Neural progenitor cell (in vitro differentiated cells): ENCODE measurements at places on chromosomes 1 and 21. TPM values are rescaled to one million over a fixed set of nuclear protein-coding genes. Genes with fewer than 3 reads are reported as not detected.

Gene C8B
- not detected in 2 replicates for total RNA-seq

Gene SFN
- 0.21 and 0.99 TPM in 2 replicates for total RNA-seq

DNA sequence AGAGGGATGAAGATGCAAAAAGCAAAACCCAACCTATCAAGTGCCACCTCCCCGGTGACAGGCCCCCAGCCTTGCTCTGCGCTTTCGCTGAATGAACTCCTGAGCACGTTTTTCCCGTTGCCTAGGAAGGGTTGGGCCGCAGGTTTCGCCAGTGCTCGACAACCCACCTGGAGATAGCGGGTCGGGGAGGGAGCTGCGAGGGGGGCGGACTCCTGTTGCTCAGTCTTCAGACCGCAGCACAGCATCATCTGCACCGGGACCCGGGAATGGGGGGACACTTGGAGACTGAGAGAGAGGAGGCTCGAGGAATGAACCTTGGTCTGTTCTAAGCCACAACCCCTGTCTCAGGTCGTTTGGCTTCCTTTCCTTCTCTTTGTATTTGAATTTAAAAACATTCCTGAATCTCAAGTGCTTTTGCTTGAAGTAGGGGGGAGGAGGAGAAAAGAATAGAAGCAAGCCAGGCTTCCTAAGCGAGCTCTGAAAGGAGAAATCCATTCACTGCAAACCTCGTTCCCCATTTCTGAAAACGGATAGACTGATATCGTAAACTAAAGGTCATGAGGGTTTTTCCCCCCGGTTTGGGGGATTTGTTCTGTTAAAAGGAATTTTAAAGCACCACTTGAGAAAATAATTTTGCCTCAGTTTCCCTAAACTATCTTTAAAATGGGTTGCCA is 1.2 kb downstream of the AK5 start:
- DNase-seq: peak; percentile 46
- H3K27me3 ChIP-seq: peaks cover 63% of the 10 kb centered on the region

- no peak overlapping the region for H3K27ac ChIP-seq
- H3K4me3 ChIP-seq: no peak overlapping the region
- no peaks in the 10 kb centered on the region for H3K36me3 ChIP-seq
- no peaks in the 10 kb centered on the region for H3K27me3 ChIP-seq
Measured at GRCh38 chr1:234639961-234640360, 30.0 kb upstream of the IRF2BP2 start.

GRCh38 chr1:12490532-12491142 is 127.4 kb downstream of the DHRS3 start:
- no peak overlapping the region for H3K27ac ChIP-seq
- no peak for DNase-seq
- H3K27me3 ChIP-seq: no peaks in the 10 kb centered on the region
- no peaks in the 10 kb centered on the region for H3K4me1 ChIP-seq
- no peak overlapping the region for H3K4me3 ChIP-seq
- H3K36me3 ChIP-seq: no peaks in the 10 kb centered on the region

DNA sequence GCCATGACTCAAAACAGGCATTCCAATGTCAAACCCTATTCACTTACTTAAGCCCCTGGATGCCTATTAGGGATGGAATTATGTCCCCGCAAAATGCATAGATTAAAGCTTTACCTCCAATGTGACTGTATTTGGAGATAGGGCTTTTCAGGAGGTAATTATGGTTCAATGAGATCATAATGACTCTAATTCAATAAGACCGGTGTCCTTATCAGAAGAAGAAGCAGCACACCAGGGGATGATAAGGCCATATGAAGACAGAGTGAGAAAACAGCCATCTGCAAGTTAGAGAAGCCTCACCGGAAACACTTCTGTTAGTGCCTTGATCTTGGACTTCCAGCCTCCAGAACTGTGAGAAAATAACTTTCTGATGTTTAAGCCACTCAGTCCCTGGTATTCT is 1131.8 kb upstream of the TMPRSS15 start:
- H3K36me3 ChIP-seq: no peaks in the 10 kb centered on the region
- H3K4me3 ChIP-seq: no peak overlapping the region
- no peak for DNase-seq
- no peaks in the 10 kb centered on the region for H3K27me3 ChIP-seq

GRCh38 chr1:236090741-236091147 is 25.9 kb upstream of the NID1 start:
- H3K36me3 ChIP-seq: no peaks in the 10 kb centered on the region
- no peaks in the 10 kb centered on the region for H3K27me3 ChIP-seq
- H3K4me1 ChIP-seq: no peaks in the 10 kb centered on the region
- H3K27ac ChIP-seq: no peak overlapping the region

- no peak overlapping the region for H3K27ac ChIP-seq
- H3K27me3 ChIP-seq: no peaks in the 10 kb centered on the region
- H3K4me1 ChIP-seq: no peaks in the 10 kb centered on the region
- no peak for DNase-seq
Measured at GRCh38 chr1:51756290-51756689, 122.2 kb downstream of the NRDC start.

DNA sequence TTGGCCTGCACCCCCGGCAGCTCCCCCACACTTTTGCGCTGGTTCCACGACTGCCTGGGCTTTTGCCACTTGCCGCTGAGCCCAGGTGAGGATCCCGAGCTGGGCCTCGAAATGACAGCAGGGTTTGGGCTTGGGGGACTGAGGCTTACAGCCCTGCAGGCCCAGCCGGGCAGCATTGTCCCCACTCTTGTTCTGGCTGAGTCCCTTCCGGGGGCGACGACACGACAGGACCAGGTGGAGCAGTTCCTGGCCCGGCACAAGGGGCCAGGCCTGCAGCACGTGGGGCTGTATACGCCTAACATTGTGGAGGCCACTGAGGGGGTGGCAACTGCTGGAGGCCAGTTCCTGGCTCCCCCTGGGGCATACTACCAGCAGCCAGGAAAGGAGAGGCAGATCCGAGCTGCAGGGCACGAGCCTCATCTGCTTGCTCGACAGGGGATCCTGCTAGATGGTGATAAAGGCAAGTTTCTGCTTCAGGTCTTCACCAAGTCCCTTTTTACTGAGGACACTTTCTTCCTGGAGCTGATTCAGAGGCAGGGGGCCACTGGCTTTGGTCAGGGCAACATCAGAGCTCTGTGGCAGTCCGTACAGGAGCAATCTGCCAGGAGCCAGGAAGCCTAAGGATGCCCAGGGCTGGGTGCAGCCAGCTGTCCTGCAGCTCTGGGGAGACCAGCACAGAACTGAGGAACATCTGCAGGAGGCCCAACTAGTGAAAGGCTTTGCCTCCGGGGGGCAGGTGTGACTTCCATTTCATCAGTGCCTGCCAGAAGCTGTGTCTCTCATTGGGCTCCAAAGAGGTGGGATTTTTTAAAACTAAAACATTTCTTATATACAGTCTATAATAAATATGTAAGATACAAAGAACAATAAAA is 1.2 kb downstream of the HPDL start:
- H3K4me3 ChIP-seq: no peak overlapping the region
- peaks cover 17% of the 10 kb centered on the region for H3K4me1 ChIP-seq
- DNase-seq: no peak
- H3K27ac ChIP-seq: peak overlapping the region; percentile 34
- no peaks in the 10 kb centered on the region for H3K27me3 ChIP-seq
- H3K36me3 ChIP-seq: no peaks in the 10 kb centered on the region

DNA sequence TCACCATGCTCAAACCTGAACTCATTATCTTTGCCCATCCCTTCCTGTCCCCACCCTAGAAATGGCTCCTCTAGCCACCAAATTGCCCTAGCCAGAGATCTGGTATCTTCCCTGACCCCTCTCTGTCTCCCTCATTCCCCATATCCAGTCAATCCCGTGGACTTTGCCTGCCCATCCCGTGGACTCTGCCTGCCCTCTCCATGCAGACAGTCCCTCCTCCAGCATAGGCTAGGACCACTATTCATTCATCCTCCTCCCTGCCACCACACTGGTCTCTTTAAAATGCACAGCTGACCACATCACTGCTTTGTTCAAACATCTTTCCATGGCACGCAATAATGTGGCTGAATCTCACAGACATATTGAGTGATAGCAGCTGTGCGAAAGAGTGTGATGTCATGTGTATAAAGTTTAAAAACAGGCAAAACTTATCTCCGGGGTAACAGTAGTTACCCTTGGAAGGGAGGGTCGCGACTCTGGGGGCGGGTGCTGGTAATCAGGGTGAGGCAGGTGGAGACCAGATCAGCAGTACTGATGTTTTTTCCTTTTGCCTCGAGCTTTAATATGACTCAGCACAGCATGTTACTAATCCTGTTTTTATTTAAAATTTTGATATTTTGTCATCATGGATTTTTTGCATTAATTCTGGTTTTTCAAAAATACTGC is 4.8 kb upstream of the SLC2A1 start:
- peaks cover 41% of the 10 kb centered on the region for H3K4me1 ChIP-seq
- peak overlapping the region; percentile 49 for H3K27ac ChIP-seq
- no peak overlapping the region for H3K4me3 ChIP-seq
- H3K27me3 ChIP-seq: no peaks in the 10 kb centered on the region
- H3K36me3 ChIP-seq: no peaks in the 10 kb centered on the region

DNA sequence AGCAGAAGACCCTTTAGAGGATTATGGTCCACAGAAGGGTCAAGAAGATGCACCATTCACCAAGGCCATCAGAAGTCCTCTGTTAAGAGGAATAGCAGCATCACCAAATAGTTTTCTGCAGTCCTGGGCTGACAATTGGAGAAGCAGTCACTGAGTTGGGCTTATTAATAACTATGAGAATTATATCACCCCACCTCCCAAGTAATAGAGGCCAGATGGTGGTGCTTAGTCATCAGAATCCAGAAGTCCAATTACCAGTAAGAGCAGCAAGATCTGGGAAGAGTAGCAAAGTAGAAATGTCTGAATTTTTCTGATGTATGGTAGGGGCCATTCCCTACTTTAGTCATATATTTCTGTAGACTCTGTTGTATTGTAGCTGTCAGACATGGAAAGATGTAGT is 6.1 kb upstream of the PSMA5 start:
- no peaks in the 10 kb centered on the region for H3K27me3 ChIP-seq
- no peaks in the 10 kb centered on the region for H3K36me3 ChIP-seq

DNA sequence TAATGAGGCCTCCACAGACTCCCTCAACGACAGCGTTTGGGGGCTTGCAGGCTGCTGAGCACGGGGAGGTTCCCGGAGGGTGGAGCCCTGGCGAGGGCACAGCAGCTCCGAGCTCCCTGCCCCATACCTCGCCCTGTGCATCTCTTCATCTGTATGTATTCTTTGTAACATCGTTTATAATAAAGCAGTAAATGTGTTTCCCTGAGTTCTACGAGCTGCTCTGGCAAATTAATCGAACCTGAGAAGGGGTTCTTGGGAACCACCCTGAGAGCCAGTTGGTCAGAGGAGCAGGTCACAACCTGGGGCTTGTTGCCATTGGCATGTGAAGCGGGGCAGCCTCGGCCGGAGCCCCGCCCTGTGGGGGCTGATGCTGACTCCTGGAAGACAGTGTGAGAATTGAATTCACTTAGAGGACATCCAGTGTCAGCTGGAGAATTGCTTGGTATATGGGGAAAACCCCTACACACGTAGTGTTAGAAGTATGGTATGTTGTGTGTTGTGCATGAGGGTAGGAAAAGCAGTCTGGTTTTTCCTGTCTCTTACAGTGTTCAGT is 11.5 kb downstream of the SLC37A1 start:
- H3K27ac ChIP-seq: no peak overlapping the region
- DNase-seq: peak; percentile 54
- H3K4me1 ChIP-seq: peaks cover 37% of the 10 kb centered on the region
- H3K4me3 ChIP-seq: peak overlapping the region; percentile 30

DNA sequence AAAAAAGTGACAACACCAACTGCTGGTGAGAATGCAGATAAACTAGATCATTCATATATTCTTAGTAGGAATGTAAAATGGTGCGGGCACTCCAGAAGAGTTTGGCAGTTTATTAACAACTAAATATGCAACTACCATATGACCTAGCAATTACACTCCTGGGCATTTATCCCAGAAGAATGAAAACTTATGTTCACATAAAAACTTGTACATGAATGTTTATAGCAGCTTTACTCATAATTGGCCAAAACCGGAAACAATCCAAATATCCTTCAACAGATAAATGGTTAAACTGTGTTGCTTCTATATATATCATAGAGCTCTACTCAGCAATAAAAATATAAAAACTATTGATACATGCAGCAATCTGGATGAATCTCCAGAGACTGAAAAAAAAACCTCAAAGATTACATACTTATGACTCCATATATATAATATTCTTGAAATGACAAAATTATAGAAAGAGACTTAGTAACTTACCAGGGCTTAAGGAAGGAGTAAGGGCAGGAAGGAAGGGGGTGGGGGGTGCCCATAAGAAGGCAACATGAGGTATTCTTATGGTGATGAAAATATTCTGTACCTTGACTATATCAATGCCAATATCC is 99.9 kb downstream of the KCNH1 start:
- H3K4me3 ChIP-seq: no peak overlapping the region
- DNase-seq: no peak
- no peaks in the 10 kb centered on the region for H3K4me1 ChIP-seq
- no peaks in the 10 kb centered on the region for H3K27me3 ChIP-seq
- no peak overlapping the region for H3K27ac ChIP-seq

DNA sequence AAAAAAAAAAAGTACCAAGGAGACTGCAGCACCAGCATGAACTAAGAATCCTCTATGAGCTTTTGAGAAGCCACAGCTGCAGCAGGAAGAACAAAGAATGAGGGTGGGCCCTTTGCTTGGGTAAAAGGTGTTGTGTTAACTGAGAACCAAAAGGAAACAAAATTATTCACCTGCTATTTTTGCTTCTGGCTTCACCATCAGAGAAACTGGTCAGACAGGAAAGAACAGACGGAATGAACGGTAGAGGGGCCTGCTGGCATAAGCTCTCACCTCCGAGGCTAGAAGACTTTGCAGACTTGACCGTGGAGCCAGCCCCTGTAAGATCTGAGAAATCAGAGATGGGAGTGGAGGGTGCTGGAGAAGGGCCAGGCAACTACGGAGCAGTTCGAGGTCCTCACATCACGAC is 27.6 kb downstream of the IL10RB start:
- no peaks in the 10 kb centered on the region for H3K36me3 ChIP-seq
- H3K4me1 ChIP-seq: no peaks in the 10 kb centered on the region
- no peak for DNase-seq
- H3K4me3 ChIP-seq: no peak overlapping the region
- H3K27me3 ChIP-seq: no peaks in the 10 kb centered on the region

- peaks cover 53% of the 10 kb centered on the region for H3K4me1 ChIP-seq
- H3K27ac ChIP-seq: no peak overlapping the region
- peak overlapping the region; percentile 68 for H3K4me3 ChIP-seq
- peak; percentile 93 for DNase-seq
- H3K36me3 ChIP-seq: no peaks in the 10 kb centered on the region
Measured at GRCh38 chr21:36747815-36748383, 49.0 kb downstream of the SIM2 start.
